ENCODE measurements at places on chromosomes 2 and 18. TPM values are rescaled to one million over a fixed set of nuclear protein-coding genes. Genes with fewer than 3 reads are reported as not detected.

- no peak for DNase-seq
Observed at GRCh38 chr18:62992877-62993365, 277.6 kb downstream of the PHLPP1 start.

DNA sequence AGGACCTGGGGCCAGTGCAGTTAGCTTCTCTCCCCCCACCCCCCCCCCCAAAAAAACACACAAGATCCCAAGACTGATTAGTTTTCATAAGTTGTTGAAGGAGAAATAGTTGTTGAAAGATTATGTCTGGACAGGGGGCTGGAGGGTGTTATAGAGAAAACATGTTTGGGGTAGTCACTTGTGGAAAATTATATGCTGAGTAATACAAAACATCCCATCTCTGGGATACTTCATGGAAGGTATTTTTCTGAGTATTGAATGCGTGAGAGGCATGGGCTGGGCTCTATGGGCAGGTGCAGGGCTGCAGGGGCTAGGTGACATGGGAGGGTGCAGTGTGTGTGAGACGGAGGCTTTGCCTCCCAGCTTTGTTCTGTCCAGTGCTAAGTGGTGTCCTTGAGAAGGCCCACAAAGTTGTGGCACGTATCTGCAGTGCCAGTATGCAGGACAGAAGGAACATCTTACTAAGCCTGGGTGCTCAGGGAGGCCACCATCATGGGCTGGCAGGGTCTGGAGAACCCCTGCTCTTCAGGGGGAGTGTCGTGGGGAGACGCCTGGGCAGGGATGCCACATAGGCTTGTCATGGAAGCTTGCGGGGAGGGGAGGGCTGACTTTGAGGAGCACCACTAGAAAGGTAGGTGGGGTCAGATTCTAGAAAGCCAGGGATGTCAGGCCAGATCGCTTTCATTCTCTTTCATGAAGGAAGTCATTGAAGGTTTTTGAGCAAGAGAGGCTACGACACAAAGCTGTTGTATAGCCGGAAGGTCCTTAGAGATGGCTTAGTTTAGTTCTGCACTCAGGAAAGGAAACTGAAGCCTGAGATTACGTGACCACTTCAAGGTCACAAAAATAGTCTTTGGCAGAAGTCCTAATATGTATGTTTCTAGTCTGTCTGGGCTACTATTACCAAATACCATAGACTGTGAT, 232.0 kb downstream of the LDLRAD4 start:
- no peak for DNase-seq

Gene CPO
- not detected for total RNA-seq

GRCh38 chr18:29198834-29199233, 1021.9 kb upstream of the CDH2 start:
- DNase-seq, result no peak

DNA sequence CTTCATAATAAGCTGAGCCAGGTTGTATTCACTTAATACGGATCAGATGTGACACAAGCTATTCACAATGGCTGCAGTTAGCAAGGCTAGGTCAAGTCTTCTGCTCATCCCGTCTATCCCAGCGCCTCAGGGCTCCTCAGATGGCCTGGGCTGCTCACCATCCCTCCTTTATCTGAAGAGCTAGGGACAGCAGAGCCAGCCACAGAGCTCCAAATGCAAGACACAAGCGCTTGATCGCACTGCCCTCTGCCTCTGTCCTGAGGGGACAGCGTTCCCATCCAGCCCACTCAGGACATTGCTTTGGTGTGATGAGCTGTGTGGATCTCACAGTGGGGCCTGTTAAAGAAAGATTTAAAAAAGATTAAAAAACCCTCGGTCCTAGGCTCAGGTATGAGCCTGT, 254.4 kb upstream of the HS6ST1 start:
- DNase-seq, result no peak

Gene CNGA3
- 0.63 TPM for total RNA-seq

Gene FBLN7
- 0.94 TPM for total RNA-seq

DNA sequence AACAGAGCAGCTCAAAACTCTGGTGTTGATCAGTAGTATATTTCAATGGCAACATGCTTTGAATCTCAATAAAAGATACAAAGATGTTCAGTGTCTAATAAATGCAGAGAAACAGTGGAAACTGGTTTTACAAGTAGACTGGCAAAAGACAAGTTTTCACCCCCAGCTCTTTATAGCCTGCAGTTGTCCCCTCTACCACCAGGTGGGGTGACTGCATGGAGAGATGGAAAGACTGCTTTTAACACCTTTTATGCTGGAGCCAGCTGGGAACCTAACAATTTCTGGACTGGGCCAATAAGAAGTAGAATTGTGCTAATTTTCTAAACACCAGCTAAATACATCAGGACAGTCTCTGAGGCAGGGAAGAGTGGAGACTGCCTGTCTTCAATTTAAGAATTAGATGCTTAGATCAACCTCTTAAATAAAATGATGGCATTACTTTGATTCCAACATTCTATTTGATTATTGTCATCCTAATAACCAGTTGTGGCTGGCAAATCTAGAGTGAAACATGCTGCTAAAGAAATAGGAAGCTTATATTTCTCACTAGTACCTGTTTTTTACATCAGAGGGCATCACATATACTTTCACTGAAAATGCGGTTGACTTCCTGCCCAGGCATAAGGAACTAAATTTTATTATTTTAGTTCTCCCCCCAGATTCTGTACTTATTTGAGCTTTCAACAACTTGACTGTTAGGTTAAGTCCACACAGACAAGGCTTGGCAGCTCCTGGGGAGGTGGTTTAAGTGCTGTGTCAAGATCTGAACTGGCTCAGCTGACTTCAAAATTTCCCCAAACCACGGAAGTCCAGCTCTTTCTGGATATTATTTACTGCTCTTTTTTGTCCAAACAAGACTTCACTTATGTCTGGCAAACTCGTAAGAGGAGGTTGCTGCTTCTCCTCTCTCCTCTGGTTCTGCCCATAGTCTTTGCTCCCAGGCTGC, 140.5 kb downstream of the TPGS2 start:
- peak; percentile 85 for DNase-seq
